ENCODE measurements at places on chromosomes 11 and 22. TPM values are rescaled to one million over a fixed set of nuclear protein-coding genes. Genes with fewer than 3 reads are reported as not detected.

SPDYC gene
- total RNA-seq: not detected

GSTT2B gene
- total RNA-seq: 7.3 TPM

- H3K4me1 ChIP-seq: no peaks in the 10 kb centered on the region
- no peaks in the 10 kb centered on the region for H3K27me3 ChIP-seq
- H3K4me3 ChIP-seq: no peak overlapping the region
Observed at GRCh38 chr11:19939415-19939929, 220.8 kb downstream of the DBX1 start.

CNGA4 gene
- 3.8 TPM for total RNA-seq

MOB2 gene
- 50.4 TPM for total RNA-seq

MMP8 gene
- 0.44 TPM for total RNA-seq

TBX1 gene
- total RNA-seq: 13.5 TPM

SCUBE2 gene
- total RNA-seq: 7.1 TPM

- no peak overlapping the region for H3K27ac ChIP-seq
- no peak overlapping the region for H3K4me3 ChIP-seq
- no peaks in the 10 kb centered on the region for H3K36me3 ChIP-seq
- H3K27me3 ChIP-seq: no peaks in the 10 kb centered on the region
- no peak for DNase-seq
Observed at GRCh38 chr11:44088377-44088776, 7.1 kb upstream of the EXT2 start.

DNA sequence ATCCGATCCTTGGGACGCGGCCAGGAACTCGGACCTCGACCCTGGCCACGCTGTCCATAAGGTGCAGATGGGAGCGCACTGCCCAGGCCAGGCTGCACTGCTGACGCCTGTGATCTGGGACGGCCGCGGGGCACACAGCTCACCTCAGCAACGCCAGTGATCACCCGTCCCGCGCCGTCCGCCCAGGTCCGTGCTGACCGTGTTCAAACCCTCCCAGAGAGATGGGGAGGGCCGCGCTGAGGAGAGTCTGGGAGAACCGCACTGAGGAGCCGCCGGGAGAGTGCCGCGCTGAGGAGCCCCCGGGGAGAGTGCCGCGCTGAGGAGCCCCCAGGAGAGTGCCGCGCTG is 636 bp downstream of the KCNQ1OT1 start:
- H3K27ac ChIP-seq: peak overlapping the region; percentile 92
- DNase-seq: peak; percentile 56
- H3K4me1 ChIP-seq: no peaks in the 10 kb centered on the region
- no peaks in the 10 kb centered on the region for H3K36me3 ChIP-seq

- DNase-seq: no peak
- peaks cover 30% of the 10 kb centered on the region for H3K36me3 ChIP-seq
- H3K27me3 ChIP-seq: no peaks in the 10 kb centered on the region
Observed at GRCh38 chr11:121596195-121597155, 143.7 kb upstream of the SORL1-AS1 start.

PPM1F gene
- 51.0 TPM for total RNA-seq

DNA sequence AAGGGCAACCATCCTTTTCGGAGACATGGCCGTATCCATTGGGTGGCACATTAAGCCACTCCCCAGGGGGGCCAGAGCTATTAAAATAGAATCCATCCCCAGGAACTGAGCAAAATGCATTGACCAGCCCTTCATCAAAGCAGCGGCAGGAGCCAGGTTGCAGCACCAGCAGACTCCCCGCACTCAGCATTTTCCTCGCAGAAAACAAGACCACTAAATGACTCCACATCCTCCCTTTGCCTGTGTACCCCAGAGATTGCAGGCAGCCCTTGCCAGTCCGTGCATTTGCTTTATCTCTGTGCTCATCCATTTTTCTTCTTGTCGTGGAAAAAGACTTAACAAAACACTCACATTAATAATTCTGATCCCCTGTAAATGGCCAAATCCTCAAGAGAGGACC is 144.4 kb upstream of the LARGE1 start:
- H3K4me3 ChIP-seq: no peak overlapping the region
- H3K27me3 ChIP-seq: no peaks in the 10 kb centered on the region
- no peak for DNase-seq

GRCh38 chr22:40007853-40008710 is 13.3 kb downstream of the FAM83F start:
- no peak overlapping the region for H3K27ac ChIP-seq
- H3K4me3 ChIP-seq: no peak overlapping the region
- DNase-seq: peak; percentile 58
- H3K27me3 ChIP-seq: peaks cover 39% of the 10 kb centered on the region
- no peaks in the 10 kb centered on the region for H3K4me1 ChIP-seq
- no peaks in the 10 kb centered on the region for H3K36me3 ChIP-seq

OR4C45 gene
- not detected for total RNA-seq

KRTAP5-11 gene
- total RNA-seq: not detected

DNA sequence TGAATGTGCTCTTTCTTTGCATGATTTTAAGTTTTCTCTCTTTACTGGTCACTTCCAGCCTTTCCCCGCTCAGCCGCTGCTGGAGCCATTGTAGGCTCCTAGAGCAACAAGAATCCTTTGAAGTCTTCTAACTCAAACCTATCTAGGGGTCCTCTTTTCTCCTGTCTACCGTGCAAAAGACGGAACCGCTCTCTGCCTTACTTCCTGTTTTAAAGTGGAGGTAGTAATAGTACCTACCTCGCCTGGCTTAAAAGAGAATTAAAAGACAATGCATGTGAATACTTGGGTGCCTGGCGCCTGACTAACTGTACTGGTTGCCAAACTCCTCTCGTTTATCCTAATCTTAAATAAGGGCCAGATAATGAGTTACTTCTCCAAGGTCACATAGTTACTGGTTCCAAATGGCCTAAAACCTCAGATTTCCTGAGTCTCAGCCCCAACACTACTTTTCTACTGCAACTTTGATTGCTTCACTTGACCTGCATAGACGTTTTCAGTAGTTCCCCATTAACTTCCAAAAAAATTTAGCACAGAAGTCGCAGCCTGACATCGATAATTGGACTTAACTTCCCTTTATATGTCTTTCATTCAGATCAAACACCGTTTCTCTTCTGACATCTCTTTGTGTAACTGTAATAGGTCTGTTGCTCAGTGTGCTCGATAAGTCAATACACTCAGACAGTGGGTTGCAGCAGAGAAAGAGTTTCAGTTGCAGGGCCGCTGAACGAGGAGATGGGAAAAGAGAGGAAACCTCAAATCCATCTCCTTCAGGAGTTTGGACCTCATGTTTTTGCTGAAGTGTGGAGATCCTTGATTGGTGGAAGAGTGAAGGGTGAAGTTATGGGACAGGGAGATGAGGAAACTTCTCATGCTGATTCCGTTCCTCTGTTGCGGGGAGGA is 891 bp downstream of the SAMM50 start:
- H3K36me3 ChIP-seq: no peaks in the 10 kb centered on the region
- DNase-seq: no peak
- H3K27ac ChIP-seq: peak overlapping the region; percentile 84
- no peaks in the 10 kb centered on the region for H3K27me3 ChIP-seq
- H3K4me1 ChIP-seq: peaks cover 31% of the 10 kb centered on the region

Measured in lower lobe of right lung (tissue), 2 donors.